ENCODE measurements at places on chromosomes 5 and 9. TPM values are rescaled to one million over a fixed set of nuclear protein-coding genes. Genes with fewer than 3 reads are reported as not detected.

- no peak for DNase-seq
- no peak overlapping the region for H3K4me3 ChIP-seq
- peaks cover 9% of the 10 kb centered on the region for H3K4me1 ChIP-seq
- no peaks in the 10 kb centered on the region for H3K36me3 ChIP-seq
Observed at GRCh38 chr5:138441221-138441620, 2.4 kb downstream of the REEP2 start.

GRCh38 chr5:16625096-16625495, 8.3 kb upstream of the RETREG1 start:
- H3K4me3 ChIP-seq: no peak overlapping the region
- no peaks in the 10 kb centered on the region for H3K36me3 ChIP-seq
- peaks cover 40% of the 10 kb centered on the region for H3K27me3 ChIP-seq
- no peaks in the 10 kb centered on the region for H3K4me1 ChIP-seq
- H3K27ac ChIP-seq: no peak overlapping the region
- no peak for DNase-seq

DNA sequence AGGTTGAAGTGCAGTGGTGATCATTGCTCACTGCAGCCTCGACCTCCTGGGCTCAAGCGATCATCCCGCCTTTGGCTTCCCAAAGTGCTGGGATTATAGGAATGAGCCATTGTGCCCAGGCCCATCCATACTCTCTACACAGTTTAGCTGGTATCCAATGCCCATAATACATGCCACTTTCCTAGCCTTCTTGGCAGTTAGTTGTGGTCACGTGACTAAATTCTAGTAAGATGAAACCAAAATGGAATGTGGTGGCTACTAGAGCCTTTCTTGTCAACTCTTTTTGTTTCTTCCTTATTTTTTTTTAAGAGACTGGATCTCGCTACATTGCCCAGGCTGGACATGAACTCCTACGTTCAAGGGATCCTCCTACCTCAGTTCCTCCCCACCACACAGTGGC, 15.3 kb upstream of the KIF27 start:
- peaks cover 5% of the 10 kb centered on the region for H3K4me1 ChIP-seq
- H3K4me3 ChIP-seq: no peak overlapping the region
- H3K27ac ChIP-seq: no peak overlapping the region
- no peak for DNase-seq
- no peaks in the 10 kb centered on the region for H3K36me3 ChIP-seq
- no peaks in the 10 kb centered on the region for H3K27me3 ChIP-seq

- H3K27ac ChIP-seq: no peak overlapping the region
- H3K4me3 ChIP-seq: no peak overlapping the region
- peak; percentile 57 for DNase-seq
- H3K4me1 ChIP-seq: no peaks in the 10 kb centered on the region
Observed at GRCh38 chr5:126656401-126657007, 55.8 kb downstream of the PHAX start.

DNA sequence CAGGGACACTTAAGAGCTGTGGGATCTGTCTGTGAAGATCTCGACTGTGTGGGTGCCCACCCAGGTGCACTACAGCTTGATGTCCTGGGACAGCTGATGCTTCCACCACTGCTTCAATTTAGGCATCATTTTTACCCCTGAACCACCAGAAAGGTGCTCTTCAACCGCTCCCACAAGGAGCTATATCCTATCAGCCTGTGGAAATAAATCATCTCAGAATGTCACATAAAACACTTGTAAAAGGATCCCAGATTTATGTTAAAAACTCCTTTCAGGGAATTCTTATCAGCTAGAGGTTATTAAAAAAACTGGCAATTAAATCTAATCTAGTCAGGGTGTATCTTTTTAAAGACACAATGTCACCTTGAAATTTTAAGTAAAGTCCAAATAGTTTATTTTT, 82.7 kb upstream of the PCA3 start:
- no peaks in the 10 kb centered on the region for H3K4me1 ChIP-seq
- no peak overlapping the region for H3K27ac ChIP-seq
- no peaks in the 10 kb centered on the region for H3K36me3 ChIP-seq

Gene C5
- 2.8 TPM for total RNA-seq

Measured in IMR-90 (cell line).